ENCODE measurements at places on chromosomes 1 and 21.

- DNase-seq = peak; percentile 52
Measured at GRCh38 chr1:18234790-18235242, 127.2 kb downstream of the IGSF21 start.

- no peak for DNase-seq
Measured at GRCh38 chr1:70324683-70325082, 29.8 kb downstream of the ANKRD13C start.

GRCh38 chr1:71634159-71634558 lies 553.3 kb upstream of the ZRANB2 start:
- no peak for DNase-seq

- DNase-seq = no peak
Measured at GRCh38 chr1:207747627-207748492, 4.0 kb upstream of the CD46 start.

DNA sequence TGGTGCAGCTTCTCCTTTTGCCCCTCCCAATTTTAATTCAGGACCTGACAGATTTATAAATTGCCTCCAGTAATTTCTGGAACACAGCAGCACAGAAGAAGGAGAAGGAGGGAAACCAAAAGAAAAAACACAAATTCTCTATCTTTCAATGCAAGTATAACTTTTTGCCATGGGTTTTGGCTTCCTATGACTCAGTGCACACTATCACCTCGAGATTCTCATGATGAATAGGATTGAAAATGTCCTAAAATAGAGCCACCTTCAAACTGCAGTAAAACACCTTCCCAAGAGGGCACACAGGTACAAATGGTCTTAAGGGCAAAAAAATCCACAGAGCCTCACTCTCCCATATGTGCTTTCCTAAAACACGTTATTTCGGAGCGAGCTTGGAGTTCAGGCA lies 113.6 kb downstream of the HLCS start:
- no peak for DNase-seq

- peak; percentile 57 for DNase-seq
Measured at GRCh38 chr1:170261669-170262068, 115.9 kb downstream of the NTMT2 start.

DNA sequence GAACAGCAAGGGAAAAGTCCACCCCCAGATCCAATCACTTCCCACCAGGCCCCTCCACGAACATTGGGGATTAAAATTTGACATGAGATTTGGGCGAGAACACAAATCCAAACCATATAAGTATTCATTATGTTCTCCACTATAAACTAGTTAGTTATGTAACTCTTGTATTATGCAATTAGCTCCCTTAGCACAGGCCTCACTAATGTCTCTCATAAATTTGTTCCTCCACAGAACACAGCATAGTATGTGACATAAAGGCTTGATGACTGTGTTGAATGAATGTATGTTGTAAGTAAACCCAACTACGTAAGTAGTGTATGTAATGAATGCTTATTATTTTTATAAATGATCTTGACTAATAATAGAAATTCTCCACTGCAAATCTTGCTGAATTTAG lies 223.3 kb upstream of the ZRANB2 start:
- DNase-seq = no peak

DNA sequence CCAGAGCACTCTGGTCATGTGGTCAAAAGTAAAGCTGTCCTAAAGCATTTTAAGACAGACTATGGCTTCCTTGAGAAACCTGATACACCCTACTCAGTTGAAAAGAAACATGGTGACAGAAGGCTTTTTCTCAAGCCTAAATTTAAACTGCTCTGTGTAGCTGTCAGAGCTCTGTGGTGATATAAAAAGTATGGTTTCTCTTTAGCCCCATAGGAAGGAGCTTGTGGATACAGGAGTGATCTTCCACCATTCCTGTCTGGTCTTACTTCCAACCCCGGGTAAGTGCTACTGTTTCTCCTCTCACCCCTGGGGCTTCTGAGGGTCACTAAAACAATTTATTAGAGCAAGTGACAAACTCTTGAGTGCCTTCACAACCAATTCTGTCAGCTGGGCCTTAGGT lies 8.5 kb downstream of the TP53BP2 start:
- DNase-seq = no peak

DNA sequence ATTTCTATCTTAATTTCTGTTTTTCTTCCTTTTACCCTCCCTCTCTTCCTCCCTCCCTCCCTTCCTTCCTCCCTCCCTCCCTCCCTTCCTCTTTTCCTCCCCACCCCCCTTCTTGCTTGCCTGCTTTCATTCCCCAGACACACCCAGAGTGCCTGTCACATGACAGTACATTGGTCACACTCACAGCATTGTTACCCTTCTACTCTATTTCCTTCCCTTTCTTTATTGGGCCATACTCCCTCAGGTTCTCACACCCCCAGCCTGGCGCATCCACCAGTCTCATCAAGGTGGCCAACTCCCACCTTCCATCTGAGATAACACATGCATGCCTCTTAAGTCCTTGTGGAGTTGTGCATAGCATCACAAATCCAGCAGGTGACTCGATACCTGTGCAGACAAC lies 10.9 kb downstream of the TMPRSS3 start:
- no peak for DNase-seq

- no peak for DNase-seq
Measured at GRCh38 chr1:214494706-214495105, 56.7 kb downstream of the PTPN14 start.

DNA sequence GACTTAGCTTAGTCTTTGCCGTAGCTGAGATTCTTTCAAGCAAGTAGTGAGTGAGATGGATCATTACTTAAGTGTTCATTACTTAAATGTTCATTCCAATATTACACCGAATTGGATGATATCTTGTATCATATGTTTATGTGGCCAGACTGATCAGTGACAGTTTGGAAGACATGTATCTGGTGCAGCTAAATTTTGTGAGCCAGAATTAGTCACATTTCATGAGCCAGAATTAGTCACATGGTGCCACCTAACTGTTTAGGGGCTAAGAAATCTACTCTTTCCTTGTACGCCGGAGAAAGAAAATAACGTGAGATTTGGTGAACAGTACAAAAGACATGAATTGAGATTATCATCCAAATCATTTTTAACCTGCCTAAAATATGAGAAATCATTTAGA lies 355.6 kb downstream of the USP25 start:
- DNase-seq = peak; percentile 81

DNA sequence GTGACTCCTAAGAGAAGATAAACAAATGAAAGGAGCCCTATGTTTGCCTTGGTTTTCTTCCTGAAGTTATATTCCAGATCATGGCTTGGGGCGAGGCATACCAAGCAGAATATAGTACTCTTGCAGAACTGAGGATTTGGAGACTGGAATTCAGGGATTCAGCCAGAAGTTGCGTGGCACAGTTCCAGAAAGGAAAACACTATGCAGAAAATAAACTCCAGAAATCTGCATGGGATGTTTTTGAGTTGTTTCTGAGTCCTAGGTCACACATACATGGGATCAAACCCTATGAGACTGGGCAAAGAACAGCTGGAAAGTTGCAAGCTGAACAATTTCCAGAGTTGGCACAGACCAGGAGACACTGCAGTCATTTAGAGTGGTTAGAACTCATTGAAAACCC lies 42.9 kb upstream of the IFFO2 start:
- peak; percentile 38 for DNase-seq

DNA sequence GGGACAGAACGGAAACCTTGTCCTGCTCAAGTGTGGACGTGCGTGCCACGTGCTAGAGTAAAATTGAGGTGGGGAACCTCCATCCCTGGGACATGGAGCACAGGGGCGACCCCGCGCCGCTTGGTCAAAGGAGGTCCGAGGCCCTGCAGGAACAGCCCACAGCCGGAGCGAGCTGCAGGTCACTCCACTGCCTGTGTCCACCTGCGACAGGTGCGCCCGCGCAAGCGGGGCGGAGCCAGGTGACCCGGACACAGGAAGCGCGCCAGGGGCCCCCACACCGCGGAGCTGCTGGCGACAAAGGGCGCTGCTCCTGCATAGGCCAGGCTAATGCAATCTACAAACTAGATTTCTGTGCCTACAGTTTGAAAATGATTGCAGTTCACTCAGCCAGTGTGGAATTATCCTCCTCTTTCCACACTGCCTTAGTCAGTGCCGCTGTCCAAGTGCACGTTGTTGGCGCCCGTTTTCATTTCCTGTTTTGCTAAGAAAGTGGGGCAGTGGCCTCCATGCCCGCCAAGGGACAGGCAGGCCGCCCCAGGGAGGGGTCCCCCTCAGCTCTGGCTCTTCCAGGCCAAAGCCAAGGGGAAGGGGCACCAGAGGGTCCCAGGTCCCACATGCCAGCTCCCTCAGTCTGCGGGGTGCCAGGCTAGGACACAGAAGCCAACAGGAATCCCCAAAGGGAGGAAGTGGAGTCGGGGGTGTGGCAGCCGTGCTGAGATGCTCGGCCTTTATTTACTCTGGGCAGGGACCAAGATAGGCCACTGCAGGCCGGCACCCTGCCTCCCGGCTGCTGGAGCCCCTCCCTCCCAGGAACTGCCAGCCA lies 4.3 kb upstream of the NADK start:
- peak; percentile 88 for DNase-seq

DNA sequence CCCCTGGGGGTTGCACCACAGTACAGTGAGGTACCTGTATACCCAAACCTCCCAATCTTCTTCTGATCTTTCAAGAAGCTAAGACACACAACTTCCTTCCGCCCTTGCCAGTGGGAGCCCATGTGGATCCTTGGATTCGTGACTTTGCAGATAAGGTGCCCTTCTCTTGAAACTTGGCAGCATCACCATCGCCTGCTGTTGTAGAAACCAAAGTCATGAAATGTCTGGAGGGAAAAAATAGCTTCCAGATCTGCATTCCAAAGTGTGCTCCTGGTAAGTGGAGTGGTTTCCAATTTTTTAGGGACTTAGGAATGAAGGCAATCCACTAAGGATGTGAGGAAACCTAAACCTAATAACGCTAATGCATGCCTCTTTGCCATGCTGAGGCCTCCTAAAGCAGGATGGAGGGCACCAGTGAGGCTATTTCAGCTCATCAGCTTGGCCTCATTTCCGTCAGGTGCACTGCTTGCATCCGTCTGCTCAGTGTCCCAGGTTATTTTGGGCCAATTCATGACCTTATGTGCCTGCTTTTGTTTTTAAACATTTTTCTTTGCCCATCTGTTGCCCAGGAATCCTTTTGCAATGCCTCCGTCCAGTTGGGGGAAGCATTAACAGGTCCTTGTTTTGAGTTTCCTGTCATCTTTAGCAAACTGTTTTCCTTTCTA lies 8.2 kb upstream of the EFHD2 start:
- no peak for DNase-seq

DNA sequence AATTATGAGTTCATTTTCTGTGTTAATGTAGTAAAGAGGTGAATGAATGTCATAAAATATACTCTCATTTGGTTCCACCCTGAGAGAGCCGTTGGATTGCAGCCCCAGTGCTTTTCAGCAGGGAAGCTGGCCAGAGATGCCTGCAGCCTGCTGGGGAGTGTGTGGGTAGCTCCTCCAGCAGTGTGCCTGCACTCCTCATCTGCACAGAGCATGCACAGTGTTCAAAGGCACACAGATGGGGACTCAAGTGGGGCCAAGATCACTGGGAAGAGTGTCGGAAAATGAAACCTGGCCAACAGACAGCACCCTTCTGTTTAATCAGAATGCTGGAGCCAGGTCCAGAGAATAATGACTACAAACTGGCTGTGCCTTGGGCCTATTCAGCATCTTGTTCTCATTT lies 206.8 kb downstream of the ST6GALNAC3 start:
- DNase-seq = no peak

GRCh38 chr1:182680901-182681567 lies 3.4 kb downstream of the RGS8 start:
- no peak for DNase-seq

Measured in GM23248 (cell line).